ENCODE measurements at places on chromosomes 7 and 10.

- no peak for DNase-seq
Observed at GRCh38 chr7:82167558-82168314, 275.8 kb downstream of the CACNA2D1 start.

DNA sequence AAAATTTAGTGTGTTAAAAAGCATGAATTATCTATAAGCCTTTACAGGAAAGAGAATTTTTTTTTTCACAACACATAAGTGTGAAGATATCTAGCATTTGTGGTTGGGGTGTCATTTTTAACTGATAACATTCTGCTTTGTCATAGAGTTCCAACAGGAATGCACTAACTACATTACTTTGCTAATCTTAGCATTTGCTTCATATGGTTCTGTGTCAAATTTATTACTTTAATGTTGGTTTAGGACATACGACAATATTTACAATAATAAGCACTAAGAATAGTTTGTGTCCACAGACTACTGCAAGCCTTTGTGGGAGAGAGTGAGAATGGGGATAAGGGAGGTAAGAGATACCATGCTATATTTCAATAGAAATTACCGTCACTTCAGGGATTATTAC, 40.6 kb upstream of the MAGI2 start:
- DNase-seq = no peak

DNA sequence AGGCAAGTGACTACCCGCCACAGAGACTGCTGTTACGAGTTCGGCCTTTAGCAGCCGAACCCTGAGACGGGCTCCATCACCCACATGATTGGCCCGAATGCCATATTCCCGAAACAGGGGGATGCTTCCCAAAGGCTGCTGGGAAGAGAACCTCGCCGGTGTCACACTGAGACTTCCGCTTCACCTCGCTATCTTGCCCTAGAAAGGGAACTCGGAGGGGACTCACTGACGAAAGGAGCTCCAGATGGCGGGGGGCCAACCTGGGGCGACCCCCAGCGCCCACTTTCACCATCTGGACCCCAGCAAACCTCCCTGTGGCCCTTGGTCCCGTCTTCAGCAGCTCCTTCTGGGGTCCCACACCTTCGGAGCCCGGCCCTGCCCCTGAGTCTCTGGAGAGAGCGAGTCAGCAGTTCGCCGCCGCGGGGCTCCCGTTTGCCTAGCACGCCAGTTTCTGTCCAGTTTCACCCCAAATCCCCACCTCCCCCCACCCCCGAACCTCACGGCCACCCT, 529 bp downstream of the HPS1 start:
- no peak for DNase-seq

DNA sequence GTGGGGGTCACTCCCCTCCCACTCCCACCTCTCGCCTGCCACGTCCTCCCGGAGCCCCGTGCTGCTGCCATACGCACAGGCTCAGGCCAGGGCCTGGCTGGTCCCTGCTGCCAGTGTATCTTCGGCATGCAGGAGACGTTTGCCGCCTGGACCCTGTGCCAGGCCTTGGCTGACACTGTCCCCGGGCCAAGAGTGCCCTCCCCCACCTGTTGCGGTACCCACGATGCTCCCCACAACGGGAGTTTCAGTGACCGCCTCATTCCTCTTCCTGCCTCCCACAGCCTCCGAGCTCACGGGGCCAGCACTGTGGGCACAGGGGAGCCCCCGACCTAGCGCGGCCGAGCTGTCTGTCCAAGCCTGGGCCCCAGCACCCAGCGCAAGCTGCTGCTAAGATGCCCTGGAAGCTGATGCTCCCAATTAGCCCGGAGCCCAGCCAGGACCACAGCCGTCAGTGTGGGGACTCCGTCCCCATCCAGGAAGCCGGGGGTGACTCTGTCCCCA, 7.4 kb downstream of the TTYH3 start:
- no peak for DNase-seq

GRCh38 chr10:6089334-6090219, 743 bp downstream of the RBM17 start:
- DNase-seq = no peak

DNA sequence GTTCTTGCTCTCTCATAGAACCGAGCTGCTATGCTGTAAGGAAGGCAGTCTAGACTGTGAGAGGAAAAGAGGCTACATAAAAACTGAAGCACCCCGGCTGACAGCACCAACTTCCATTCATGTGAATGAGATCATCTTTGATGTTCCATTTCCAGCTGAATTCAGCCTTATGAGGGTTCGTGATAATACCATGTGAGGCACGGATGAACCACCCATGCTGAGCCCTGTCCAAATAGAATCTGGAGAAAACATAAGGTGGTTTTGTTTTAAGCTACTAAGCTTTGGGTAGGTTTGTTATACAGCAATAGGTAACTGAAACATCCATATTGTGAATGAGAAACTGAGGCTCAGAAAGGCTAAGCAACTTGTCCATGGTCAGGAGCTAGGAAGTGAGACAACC, 6.9 kb upstream of the VAX1 start:
- no peak for DNase-seq

GRCh38 chr7:21198921-21199320, 229.0 kb upstream of the SP4 start:
- no peak for DNase-seq

DNA sequence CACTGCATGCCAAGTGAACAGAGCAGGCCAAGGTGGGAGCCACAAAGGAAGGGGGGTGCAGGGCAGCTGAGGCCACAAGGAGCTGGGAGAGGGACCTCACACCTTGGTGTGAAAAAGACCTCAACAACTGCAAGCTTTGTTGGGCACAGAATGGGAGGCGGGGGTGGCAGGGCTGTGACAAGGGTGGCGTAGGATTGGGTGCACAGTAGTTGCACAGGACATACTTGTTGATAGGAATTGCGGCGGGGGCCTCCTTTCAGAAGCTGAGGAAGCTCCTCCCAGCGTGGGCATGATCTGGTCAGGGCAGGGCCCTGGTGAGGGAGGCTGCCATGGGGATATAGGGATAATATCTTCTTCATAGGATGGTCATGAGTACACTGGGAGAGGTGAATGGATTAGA, 25.8 kb downstream of the POLL start:
- no peak for DNase-seq

- no peak for DNase-seq
Observed at GRCh38 chr7:77867537-77867865, 68.9 kb downstream of the PHTF2 start.

- DNase-seq = no peak
Observed at GRCh38 chr7:135160858-135161653, 9.5 kb downstream of the CYREN start.

DNA sequence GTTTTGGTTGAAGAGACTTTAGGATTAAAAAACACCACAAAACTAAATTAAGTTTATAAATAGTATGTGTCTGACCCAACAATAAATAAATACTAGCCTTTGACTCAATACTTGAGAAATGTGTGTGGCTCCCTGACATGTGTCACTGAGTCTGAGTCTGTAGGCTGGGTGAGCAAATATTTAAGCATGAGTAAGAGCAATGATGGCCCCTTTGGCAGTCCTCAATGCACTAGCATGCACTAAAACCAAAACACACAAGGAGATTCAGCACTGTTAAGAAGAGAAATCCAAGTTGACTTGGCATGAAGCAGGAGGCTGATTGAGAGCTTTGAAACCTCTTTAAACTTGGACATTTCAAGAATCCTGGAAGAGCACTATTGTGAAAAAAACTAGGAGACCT, 37.1 kb downstream of the CCDC71L start:
- DNase-seq = no peak

DNA sequence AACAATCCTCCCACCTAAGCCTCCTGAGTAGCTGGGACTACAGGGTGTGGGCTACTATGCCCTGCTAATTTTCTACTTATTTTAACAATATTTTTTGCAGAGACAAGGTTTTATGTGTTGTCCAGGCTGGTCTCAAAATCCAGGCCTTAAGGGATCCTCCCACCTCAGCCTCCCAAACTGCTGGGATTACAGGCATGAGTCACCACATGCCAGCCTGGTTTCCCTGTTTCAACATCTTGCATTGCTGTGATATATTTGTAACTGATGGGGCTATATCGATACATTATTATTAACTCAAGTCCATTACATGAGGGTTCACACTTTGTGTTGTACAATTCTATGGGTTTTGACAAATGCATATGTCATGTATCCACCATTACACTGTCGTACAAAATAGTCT, 41.9 kb upstream of the OGDHL start:
- DNase-seq = no peak

- DNase-seq = no peak
Observed at GRCh38 chr10:31143331-31143935, 111.8 kb upstream of the ZNF438 start.
